ENCODE measurements at places on chromosomes 6 and 20. TPM values are rescaled to one million over a fixed set of nuclear protein-coding genes. Genes with fewer than 3 reads are reported as not detected.

CST2 gene
- total RNA-seq, result not detected

GLP1R gene
- total RNA-seq, result not detected

DNA sequence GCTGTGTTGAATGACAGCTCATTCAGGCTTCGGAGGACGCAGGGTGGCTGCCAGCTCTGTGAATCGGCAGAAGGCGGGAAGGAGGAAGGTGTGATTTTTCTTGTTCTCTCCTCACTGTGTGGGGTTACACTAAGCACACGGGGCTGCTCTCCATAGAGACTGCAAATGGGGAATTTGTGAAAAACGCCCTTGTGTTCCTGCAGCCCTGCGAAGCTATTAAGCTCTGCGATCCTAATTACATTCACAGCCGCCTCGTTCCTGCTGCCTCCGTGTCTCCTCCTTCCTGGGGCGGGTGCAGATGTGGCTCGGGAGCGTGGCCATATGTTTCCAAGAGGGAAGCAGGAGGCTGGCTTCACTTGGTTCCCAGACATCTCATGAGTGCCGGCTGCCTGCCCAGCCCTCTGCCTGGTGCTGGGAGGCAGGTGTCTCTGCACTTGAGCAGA, 124.0 kb downstream of the TOX2 start:
- no peak for DNase-seq

RHAG gene
- not detected for total RNA-seq

GRCh38 chr6:155795173-155795796, 339.6 kb upstream of the NOX3 start:
- no peak for DNase-seq
